ENCODE measurements at places on chromosomes 4 and X.

- no peak for DNase-seq
Observed at GRCh38 chrX:46737041-46737440, 21.9 kb downstream of the SLC9A7 start.

DNA sequence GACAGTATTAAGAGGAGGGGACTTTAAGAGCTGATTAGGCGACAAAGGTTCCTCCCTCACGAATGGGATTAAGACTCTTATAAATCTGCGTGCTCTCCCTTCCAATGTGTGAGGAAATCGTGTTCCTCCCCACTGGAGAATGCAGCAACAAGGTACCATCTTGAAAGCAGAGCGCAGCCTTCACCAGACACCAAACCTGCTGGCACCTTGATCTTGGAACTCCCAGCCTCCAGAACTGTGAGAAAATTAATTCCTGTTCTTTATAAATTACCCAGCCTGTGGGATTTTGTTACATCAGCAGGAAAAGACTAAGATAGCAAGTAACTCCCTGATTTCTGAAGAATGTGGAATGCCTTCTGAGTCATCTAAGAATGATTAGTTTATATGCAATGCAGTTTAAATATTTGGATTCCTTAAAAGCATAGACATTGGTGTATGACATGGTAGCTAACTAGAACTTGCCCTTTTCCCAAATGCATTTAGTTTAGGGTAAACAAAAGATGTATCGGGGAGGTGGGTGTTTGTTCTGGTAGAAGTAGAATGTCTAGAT is 86.1 kb downstream of the USP46 start:
- DNase-seq = no peak

DNA sequence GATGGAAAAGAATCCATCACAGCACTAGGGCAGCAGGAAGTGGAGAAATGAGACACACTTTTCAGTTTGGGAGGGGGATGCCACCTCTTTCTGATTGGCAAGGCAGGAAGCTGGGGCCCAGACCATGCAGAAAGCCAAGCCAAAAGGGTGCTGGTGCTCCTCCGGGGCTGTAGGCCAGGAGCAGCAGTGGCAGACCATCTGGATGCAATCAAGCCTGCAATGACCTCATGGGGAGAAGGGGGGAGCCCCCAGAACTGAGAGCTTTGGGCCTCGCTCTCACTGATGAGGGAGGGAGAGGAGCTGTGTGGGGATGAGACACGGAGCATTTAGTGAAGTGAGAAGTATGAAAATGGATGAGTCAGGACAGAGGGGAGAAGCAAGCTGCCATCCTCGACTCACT is 141.3 kb upstream of the NALF2 start:
- no peak for DNase-seq

- DNase-seq = peak; percentile 60
Observed at GRCh38 chr4:25069014-25069413, 38.3 kb upstream of the LGI2 start.

- no peak for DNase-seq
Observed at GRCh38 chrX:1212532-1212931, at the start of gene CRLF2. TSS of gene CRLF2 (minus strand) at chrX:1212649. CDS start at chrX:1212634, 15 bp downstream.

GRCh38 chr4:186666750-186667149 is 56.9 kb downstream of the FAT1 start:
- DNase-seq = no peak

DNA sequence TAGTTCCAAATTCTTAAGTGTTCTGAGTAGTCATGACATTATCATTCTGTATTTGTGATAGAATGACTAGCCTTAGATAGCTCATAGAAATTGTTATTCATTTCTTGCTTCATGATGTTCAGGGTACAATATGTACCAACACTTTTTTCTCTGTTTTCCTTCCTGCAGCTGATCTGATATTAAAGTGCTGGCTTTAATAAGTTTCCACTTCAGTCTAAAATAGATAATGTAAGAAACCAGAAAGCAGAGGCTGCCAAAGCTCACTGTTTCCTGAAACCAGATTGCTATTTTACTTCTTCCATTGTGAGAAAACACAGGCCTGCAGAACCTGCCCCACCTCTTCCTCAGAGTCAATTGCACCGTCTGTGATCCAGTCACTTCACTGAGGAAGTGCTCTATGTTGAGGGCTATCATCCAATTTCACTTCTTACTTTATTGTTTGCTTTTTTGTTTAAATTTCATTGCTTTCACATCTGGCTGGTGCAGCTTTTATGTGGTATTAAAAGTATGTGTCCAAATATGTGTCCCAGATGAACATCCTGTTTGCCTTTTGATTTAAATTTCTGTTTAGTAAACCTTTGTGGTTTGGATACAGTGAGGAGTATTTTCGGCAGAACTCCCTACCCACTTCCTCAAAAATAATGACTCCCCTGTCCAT is 652.1 kb downstream of the ANKRD50 start:
- no peak for DNase-seq

- DNase-seq = no peak
Observed at GRCh38 chr4:55069248-55069647, 56.1 kb downstream of the KDR start.

GRCh38 chrX:11678158-11678557 is 12.4 kb upstream of the ARHGAP6 start:
- DNase-seq = no peak

DNA sequence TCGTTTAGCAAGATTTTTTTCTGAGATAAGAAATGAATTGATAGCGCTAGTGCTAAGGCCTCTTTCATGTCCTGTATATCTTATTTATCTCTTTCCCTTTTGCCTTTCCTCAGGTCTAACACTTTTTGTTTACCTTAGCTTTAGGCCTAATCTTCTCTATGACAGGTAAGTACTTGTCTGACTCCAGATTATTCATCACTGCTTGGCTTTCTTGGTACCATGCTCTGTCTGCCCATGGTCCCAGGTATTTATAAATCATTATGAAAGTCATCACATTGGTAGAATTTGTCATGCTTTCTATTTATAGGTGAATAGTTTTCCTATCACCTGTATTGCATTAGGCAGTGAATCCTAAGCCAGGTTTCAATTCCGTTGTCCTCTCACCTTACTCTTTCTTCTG is 99.5 kb upstream of the CTSO start:
- no peak for DNase-seq

GRCh38 chrX:7264399-7264798 is 116.4 kb upstream of the PUDP start:
- DNase-seq = no peak

- DNase-seq = no peak
Observed at GRCh38 chr4:13849778-13850177, 222.3 kb upstream of the BOD1L1 start.

DNA sequence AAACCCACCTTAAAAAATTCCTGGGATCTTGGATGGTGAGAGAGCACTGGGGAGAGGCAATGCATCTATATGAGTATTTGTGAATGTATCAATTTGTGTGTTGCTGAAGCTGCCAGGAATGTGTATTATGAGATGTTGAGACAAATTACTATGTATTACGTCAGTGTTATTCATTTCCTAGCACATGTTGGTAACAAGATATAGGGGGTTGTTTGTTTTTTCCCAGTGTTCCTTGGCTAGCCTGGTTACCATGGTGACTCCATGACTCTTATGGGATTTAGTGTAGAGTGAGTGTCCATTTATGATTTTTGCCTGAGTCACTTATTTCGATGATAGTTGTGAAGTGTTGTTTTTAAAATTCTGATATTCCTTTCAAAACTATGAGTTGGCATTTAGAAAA is 65.6 kb downstream of the RAB40A start:
- no peak for DNase-seq

All from NCI-H510A treated with DMSO at 0.1 percent for 48 hours (cell line).